Left hindlimb (tissue), 1 donor: ENCODE measurements at places on chromosomes 7 and 10.

- peak; percentile 91 for DNase-seq
These were observed 2.0 kb downstream of the FLNC start for GRCh38 chr7:128831994-128832879.

DNA sequence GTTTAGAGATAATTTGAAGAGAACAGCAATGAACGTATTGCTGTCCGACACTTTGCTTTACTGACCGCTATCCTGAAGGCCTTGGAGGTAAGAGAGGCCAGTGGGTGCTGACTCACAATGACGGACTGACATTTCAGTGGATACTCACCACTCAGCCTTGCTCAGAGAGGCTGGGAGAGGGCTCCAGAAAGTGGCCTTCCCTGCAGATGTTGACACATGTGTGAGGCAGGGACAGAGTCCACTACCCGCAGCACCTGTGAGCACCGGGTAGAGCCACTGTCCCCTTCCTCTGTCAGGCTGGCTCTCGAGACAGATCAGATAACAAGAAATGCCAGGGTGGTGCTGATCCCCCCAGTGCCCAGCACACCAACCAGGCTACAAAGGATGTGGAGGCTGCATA lies 75.0 kb downstream of the GPR26 start:
- DNase-seq: no peak

- no peak for DNase-seq
These were observed 2.5 kb downstream of the SLC16A9 start for GRCh38 chr10:59706851-59707797.

DNA sequence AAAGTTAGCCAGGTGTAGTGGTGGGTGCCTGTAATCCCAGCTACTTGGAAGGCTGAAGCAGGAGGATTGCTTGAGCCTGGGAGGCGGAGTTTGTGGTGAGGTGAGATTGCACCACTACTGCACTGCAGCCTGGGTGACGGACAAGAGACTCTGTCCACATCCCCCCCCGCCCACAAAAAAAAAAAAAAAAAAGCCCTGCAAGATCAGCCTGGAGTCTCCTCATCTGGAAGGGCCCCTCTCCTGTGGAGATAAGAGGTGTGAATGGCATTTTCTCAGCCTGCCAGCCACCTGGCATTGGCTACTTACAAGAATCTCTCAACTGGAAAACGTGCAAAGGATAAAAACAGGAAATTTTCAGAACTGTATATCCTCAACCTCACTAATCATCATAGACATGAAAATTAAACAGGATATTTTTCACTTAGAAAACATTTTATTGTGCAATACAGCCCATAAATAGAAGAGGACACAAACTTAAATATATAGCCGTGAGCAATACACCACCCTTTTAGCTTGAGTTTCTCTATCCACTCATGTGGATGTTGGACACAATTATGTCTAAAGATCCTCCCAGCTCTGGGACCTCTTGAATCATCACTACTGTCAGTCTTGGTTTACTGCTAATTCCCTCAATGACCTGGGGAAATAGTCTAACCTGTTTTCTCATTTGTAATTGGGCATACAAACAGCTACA lies 11.3 kb upstream of the TSPAN15 start:
- DNase-seq: no peak

DNA sequence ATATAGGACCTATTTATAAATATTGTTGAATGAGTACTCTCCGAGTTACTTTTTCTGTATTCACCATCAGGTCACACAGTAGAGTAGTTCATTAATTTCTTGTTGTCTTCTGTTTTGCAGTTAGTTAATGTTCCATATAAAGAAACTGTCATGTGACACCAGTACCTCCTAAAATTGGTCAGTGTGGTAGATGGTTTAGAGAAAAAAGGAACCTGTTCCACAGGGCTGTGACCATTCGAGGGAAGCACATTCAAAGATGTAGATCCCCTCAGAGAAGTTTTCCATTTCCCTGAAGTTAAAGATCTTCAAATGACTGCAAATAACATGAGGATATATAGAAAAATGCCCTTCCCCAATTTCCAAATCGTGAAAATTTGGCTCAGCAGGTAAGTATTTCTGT lies 45.7 kb downstream of the PRPF18 start:
- DNase-seq: no peak

- no peak for DNase-seq
These were observed 371.0 kb downstream of the DPP6 start for GRCh38 chr7:154423231-154423630.

DNA sequence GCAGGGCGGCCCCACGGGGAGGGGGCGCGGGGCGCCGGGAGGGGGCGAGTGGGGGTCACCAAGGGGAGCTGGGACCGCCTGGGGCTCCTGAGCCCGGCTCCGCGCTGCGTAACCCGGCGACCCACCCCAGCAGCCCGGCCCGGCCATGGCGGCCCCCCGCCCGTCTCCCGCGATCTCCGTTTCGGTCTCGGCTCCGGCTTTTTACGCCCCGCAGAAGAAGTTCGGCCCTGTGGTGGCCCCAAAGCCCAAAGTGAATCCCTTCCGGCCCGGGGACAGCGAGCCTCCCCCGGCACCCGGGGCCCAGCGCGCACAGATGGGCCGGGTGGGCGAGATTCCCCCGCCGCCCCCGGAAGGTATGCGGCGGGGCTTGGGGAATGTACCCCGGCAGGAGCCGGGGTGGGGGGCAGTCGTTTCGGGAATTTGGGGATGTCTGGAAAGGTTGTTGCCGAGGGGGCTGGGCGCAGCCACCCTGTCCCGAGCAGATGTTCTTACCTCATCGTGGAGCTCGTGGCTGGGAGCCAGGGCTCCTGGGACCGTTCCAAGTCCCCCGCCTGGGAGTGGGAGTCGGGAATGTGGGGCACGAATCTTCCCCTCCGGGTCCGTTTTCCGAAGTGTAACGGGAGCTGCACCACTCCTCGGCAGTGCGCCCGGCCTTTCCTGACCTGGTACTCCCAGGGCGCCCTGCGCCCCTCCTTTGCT lies 431 bp downstream of the ZYX start:
- peak; percentile 92 for DNase-seq

- DNase-seq: no peak
These were observed 22.2 kb downstream of the MMS19 start for GRCh38 chr10:97475936-97476594.

- DNase-seq: no peak
These were observed 302.2 kb downstream of the RPS24 start for GRCh38 chr10:78335691-78336401.

DNA sequence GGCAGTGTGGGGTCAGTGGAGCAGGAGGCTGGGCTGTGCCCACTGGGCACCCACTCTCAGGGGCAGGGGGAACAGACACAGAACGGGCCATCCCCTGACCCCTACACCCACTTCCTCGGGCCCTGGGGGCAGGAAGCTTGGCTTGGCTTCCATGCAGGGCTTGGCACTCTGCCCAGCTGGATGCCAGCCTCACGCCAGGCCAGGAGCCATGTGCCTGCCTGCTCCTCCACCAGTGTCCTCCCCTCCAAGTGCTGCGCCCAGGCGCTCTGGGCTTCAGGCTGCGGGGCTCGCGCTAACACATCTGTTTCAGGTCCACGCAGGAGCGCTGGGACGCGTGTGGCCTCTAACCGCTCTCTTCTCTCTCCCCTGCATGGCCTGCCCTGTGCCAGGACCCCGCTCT lies 12.7 kb downstream of the LDB3 start:
- DNase-seq: no peak

GRCh38 chr10:30963992-30964930 lies 67.4 kb downstream of the ZNF438 start:
- no peak for DNase-seq

DNA sequence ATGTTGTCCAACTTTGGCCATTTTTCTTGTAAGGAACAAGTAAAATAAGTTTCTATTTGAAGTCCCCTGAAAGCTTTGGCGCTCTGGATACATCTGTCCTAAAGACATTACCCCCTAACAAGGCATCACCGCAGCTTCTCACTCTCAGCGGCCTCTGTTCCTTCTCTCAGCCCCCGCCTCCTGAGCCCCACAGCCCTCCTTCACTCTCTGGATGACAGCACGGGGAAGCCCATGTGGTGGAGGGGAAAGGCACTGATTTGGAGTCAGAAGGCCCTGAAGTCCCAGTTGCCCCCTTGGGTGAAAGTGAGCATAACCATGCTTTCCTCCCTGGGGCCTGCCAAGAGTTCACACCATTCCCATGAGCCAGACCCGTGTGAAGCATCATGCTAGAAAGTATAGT lies 4.6 kb downstream of the H2BK1 start:
- DNase-seq: no peak

- peak; percentile 52 for DNase-seq
These were observed 598 bp downstream of the VIPR2 start for GRCh38 chr7:159143780-159144757.

GRCh38 chr7:65235586-65235985 lies 138.1 kb upstream of the ZNF92 start:
- DNase-seq: no peak

DNA sequence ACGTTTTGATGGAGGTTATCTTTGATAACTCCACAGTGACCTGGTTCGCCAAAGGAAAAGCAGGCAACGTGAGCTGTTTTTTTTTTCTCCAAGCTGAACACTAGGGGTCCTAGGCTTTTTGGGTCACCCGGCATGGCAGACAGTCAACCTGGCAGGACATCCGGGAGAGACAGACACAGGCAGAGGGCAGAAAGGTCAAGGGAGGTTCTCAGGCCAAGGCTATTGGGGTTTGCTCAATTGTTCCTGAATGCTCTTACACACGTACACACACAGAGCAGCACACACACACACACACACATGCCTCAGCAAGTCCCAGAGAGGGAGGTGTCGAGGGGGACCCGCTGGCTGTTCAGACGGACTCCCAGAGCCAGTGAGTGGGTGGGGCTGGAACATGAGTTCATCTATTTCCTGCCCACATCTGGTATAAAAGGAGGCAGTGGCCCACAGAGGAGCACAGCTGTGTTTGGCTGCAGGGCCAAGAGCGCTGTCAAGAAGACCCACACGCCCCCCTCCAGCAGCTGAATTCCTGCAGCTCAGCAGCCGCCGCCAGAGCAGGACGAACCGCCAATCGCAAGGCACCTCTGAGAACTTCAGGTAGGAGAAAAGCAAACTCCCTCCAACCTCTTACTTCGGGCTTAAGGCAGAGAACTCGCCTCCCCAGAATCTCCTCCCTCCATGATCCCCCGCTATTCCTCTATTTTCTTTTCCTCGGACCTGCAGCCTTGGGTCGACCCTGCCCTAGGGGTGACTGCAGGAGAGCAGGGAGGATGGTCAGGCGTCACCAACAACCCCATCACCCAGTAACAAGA lies at the start of gene SERPINE1:
Gene SERPINE1, plus strand, starts transcription at position 454 of the 809 bp plus-strand sequence. CDS start 1,290 bp downstream, outside the sequence.
- peak; percentile 94 for DNase-seq

DNA sequence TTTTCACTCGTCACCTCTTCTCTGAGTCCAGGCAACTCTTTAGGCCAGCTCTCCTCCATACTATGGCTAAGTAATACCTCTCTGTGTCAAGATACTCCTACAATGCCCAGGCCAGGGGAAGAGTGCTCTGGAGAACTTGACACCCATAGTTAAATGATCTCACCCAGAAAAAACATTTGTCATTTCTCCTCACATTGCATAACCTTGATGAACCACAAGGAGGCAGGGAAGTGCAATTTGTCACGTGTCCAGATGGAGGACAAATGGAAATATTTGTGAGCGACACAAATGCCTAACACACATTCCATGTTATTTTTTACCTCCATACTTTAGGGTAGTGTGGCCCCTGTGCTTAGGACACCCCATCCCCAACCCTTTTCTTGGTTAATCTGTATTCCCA lies 78.3 kb downstream of the HTR7 start:
- no peak for DNase-seq

DNA sequence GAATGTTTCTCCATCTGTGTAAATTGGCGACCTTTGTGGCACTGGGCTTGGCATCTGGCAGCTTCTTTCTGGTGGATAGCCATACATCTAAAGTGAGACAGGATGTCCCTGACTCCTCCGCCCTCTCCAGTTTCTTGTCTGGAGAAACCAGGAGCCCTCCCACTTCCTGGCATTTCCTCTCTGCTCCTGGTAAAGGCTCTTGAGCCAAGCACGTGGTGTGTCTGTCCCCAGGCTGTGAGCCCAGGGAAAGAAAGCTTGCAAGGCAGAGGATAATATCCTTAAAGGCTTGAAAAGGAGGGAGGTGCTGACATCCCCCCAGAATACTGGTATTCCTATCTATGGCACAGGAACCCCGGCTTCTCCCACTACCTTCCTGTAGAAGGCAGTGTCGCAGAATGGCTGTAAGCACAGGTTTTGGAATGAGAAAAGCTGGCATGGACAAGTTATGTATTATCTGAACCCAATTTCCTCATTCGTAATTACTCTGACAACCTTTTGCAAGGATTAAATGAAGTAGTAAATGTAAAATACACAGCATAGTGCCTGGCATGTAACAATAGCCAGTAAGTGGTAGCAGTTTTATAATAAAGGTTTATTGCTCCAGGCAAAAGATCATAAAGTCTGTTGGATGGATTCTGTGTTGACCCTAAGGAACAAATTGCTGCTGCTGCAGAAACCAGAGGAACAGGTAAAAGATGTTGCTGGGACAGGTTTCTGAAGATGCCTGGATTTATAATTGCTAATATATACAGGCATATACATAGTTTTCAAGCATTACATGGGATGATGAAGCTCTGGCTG lies 11.8 kb upstream of the ACSL5 start:
- DNase-seq: peak; percentile 61

GRCh38 chr10:118214776-118215175 lies 127.3 kb downstream of the FAM204A start:
- no peak for DNase-seq

DNA sequence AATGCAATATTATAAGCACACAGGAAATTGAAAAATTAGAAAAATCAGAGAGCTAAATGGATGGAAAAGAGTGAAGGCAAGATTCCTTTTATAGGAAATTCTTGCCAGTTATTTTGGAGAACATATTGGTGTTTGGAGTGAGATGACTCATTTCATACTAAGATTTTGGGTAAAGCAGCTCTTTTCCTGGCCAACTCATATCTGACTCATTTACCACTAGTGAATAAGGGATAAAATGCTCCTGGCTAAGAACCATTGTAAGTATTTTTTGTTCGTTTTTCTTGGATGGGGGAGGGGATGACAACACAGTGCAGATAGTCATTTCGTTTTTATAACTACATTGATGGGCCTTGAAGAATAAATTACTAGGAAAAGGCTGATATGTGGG lies 139.3 kb downstream of the TWIST1 start:
- no peak for DNase-seq

DNA sequence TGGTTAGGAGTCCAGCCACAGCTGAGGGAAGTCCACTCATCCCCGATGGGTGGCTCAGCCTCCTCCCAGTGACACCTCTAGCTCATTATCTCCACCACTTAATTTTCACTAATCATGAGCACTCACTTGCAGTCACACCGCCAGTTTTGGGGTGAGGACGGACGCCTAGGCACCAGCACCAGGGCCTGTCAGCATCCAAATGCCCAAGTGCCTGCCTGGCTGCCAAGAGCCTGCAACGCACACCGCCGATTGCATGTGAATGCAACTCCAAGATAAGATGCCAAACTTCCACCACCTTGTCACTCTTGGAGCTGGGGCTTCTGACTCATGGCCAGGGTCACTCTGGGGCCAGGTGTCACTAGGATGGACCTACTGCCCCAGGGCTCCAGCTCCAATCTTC lies 24.4 kb upstream of the SMARCD3 start:
- DNase-seq: no peak
